ENCODE measurements at places on chromosomes 7 and 10.

DNA sequence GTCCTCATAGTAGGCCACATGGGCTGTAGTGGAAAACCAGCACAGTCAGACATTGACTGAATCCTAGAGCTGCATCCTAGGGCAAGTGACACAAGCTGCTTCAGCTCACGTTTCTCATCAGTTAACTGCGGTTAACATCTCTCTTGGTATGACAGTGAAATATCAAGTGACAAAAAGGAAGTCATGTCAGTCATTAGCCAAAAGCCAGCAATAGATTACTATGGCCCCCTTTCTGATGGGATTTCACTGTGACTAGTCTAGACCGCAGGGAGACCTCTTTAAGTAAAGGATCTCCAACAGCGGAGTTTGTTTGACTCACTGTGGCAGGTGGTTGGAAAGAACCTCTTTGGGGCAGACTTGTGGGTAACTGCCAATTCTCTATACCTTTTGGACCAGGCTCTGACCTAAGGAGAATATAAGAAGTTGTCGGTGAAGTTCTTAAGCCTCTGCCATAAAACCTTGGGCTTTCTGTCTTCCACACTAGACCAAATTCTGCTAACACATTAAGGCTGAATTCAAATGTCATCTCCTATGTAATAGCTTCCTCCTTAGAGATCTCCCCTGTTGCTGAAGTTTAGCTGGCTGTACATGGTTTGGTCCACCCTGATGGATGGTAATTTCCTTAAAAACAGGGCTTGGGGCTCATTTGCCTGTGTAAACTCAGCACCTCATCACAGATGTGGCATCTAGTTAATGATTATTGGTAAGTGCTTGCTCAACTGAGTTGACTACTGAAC lies 115.3 kb downstream of the SGMS1 start:
- DNase-seq = no peak

- DNase-seq = no peak
Observed at GRCh38 chr10:1287971-1288401, 231.8 kb downstream of the WDR37 start.

DNA sequence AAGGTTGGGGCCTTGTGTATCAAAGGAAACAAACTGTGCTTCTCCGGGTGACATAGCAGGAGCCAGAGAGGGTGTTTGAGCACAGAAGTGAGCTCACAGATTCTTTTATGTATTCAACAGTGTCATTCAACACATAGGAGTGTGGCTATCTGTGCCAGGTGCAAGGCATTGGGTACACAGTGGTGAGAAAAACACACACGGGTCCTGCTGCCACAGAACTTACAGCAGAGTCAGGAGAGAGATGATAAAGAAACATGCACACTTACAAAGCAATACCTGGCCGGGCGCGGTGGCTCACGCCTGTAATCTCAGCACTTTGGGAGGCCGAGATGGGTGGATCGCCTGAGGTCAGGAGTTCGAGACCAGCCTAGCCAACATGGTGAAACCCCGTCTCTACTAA lies 16.3 kb upstream of the ECHDC3 start:
- DNase-seq = no peak

DNA sequence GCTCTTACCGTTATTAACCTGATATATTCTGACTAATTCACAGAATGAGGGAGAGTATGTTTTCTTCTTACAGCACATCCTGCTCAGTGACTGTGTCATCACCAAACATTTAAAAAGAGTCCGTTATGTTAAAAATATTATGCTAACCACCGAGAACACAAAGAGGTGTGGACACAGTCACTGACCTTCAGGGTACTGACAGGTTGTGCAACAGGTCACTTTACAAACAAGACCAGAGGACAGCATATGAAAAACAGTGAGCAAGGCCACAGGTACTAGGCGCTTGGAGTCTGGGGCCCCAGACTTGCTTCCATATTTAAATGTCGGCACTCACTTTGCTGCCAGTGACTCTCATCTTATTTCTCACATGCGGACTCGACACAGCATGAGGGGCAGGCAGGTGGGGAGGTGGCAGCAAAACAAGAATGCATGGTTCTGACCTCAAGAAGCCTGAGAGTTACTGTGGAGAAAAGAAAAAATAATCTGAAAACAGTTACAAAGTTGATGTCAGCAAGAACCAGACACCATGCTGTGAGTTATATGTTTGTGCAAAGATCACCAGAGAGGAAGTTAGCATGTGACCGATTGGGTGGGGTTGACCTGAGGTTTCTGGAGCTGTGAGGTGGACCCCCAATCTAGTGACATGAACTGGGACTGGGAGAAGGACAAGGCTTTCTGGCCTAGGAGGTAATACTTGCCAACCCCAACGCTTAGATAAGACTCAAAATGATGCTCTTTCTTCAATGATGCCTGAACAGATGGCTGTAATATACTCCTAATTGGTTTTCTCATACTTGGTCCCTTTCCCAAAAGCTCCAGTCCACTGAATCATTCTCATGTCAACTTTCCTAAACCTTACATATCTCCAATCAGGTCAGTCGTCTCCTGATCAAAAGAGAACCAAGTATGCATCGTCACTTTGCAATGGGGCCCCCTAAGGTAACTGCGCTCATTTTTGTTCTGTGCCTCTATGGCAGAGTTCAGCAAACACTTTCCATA lies 102.4 kb downstream of the HIPK2 start:
- no peak for DNase-seq

DNA sequence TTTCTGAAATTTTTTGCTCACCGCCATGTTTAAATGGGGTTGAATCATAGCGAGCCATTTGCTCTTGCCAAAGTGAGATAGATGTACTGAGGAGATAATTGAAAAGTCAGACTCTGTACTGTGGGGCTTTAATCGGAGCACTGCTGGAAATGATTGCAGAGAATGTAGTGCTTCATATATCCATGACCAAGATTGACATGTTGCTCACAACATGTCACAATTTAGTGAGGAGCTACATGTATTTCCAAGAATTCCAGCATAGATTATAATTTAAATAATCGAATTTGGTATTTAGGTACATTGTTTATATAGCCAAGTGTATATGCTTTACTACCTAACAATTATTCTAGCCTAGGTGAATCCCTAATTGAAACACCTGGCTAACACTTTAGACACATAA lies 66.5 kb downstream of the PODXL start:
- no peak for DNase-seq

GRCh38 chr7:117873310-117874190 lies at the start of gene CTTNBP2:
Gene CTTNBP2 (minus strand): TSS chr7:117873441. CDS start chr7:117873415, 26 bp downstream.
- no peak for DNase-seq

DNA sequence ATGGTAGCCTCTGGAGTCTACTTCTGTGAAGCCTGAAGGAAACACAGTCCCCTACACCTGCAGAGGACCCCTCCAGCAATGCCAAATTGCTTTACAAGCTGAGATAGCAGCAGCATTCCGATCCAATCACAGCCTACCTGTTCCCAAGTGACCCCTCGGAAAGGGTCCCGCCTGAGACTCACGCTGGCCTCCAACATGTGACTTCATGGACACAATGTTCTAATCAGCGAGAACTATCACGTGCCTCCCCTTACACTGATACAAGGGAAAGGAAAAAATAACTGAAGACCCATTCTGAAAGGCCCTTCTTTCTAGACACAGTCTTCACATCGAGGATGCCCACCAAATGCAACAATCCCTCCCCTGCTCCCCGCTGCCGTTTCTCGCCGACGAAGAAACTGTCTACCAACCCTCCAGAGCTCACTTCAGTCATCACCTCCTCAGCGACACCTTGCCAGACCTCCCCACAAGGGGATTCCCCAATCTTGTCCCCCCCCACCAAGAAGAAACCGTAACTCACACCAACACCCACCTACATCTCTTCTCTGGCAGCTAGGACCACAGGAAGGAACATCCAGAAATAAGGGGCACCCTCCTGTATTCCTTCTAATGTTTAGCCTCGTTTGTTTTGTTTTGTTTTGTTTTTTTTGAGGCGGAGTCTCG lies 1.8 kb downstream of the SNX8 start:
- DNase-seq = no peak

DNA sequence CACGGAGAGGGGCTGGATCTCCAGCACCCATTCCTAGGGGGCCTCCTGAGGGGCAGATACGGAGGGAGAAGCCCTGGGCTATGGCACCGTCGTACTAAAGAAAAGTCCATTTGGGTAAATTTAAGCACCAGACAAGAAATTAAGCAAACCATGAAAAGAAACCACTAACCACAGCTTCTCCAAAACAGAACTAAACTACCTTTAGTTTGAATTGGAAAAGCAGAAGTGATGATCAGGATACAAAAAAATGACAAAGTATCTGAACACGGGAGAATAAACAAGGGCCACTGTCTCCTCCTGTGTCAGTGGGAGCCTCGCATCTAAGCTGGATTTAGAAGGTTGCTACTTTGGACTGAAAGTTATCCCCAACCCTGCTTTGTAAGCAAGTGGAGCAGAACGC lies 69.1 kb downstream of the DIP2C start:
- DNase-seq = peak; percentile 64

GRCh38 chr10:119296703-119297102 lies 89.3 kb downstream of the GRK5 start:
- DNase-seq = no peak

DNA sequence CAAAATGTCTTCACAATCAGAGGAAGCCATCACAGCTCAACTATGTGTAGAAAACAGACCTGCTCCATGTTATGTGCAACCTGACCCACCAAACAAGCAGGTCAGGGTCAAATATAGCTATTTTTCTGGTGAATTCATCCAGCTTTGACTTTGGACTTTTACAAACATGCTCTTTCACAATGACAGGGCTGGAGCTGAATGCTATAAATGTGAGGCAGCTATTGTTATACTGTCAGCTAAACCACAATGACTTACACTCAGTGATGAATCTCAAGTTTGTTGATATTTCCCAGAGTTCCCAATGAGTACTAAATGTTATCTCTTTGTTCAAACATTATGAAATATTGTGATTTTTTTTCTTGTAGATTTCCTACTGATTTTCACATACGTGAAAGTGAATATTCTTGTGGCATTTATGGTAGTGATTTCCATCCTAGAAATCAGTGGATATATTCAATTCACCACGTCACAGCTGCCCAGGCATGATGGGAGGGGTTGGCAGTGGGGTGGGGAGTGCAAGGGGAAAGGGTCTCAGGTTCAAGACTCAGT lies 2.5 kb upstream of the ITIH2 start:
- no peak for DNase-seq

GRCh38 chr10:99548041-99548530 lies 15.3 kb downstream of the NKX2-3 start:
- DNase-seq = no peak

DNA sequence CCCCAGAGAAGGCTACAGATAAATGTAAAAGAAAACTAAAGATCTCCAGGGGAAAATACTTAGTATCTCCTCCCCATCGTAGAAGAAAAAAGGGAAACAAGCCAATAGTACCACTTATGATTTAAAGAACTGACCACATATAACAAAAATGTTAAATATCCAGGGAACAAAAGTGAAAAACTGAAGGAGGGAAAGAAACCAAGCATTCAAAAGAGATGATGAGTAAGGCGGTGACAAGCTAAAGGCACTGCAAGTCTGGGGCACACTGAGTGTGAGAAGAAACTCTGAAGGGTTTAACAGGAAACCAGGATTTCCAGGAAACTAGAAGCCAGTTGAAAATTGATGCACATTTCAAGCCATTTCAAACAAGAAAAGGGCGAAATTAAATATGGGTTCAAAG lies 226.3 kb downstream of the AHR start:
- no peak for DNase-seq

DNA sequence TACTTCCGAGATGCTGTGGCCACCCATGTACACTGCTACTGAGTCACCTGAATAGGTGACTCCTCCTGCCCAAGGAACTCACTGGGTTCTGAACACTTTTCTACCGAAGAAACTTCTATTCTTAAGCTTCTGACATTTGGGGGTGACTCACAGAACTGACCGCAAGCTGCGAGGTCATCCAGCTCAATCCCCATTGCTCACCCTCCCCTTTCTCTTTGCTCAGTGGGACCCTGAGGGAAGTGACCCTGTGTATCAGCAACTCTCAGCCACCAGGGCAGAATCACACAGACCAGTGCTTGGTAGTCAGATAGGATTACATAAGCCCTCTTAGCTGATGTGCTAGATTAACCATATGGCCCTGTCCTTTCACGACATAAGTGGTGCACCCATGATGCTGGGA lies 46.3 kb downstream of the INSYN2A start:
- no peak for DNase-seq

- DNase-seq = no peak
Observed at GRCh38 chr10:60257767-60258428, 131.8 kb downstream of the ANK3 start.

DNA sequence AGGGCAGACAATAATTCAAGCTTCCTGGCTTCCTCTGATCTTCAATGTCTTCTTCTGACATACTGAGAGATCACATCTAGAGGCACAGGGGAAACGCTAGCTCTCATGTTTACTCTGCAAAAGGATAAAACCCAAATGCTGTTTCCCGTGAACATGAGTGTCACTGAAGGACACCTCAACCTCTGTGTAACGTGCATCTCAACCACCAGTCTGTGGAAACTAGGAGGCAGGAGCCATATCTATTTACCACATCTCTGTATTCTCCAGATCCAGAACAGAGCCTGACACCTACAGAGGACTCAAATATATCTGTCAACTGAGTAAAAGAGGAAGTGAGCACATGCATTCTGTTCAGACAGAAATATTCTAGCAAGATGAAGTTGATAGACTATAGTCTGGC lies 140.3 kb upstream of the TARP start:
- DNase-seq = peak; percentile 39

GRCh38 chr7:147012666-147013065 lies 896.1 kb downstream of the CNTNAP2 start:
- DNase-seq = no peak

DNA sequence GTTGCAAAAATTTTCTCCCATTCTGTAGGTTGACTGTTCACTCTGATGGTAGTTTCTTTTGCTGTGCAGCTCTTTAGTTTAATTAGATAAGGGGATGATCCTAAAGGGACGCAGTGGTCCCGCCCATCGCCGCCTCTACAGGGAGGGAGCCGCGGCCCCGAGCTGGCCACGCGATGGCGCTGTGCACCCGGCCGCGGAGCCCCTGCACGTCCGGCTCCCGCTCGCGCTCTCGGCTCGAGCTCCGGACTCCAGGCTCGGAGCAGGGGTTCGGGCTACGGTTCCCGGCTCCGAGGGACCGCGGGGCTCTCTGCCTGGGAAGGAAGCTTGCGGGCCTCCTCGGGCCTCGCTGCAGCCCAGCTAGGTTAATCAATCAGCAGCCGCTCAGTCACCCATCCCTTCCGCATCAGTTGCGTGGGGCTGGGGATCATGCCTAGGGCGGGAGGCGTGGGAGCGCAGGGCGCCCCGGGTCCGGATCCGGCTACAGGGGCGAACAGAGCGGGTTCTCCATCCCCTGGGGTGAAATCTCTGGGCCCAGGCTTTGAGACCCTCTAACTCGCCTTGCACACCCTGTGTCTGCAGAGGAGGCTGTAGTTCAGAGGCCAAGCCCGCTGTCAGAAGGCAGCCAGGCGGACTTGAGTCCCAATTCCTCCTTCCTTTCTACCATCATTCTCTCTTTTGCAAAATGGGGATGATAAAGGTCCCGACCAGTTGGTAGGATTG lies 97.9 kb downstream of the WDR11 start:
- peak; percentile 8 for DNase-seq

GRCh38 chr10:660970-661596 lies 28.4 kb downstream of the DIP2C start:
- no peak for DNase-seq

- DNase-seq = no peak
Observed at GRCh38 chr10:76962851-76963250, 674.8 kb downstream of the KCNMA1 start.

GRCh38 chr10:99777918-99778714 lies 4.3 kb upstream of the ABCC2 start:
- DNase-seq = no peak

GRCh38 chr7:41104631-41105030 lies 598.3 kb downstream of the INHBA start:
- no peak for DNase-seq

Measured in naive B cell (primary cell).